ENCODE measurements at places on chromosomes 7 and 10.

GRCh38 chr7:77657427-77658224 is 38.6 kb upstream of the RSBN1L start:
- H3K4me1 ChIP-seq: no peaks in the 10 kb centered on the region
- no peaks in the 10 kb centered on the region for H3K27me3 ChIP-seq
- H3K27ac ChIP-seq: no peak overlapping the region
- no peak for DNase-seq
- no peak overlapping the region for H3K4me3 ChIP-seq

GRCh38 chr7:8354503-8354902 is 78.9 kb upstream of the NXPH1 start:
- no peak overlapping the region for H3K4me3 ChIP-seq
- peaks cover 6% of the 10 kb centered on the region for H3K36me3 ChIP-seq
- no peak overlapping the region for H3K27ac ChIP-seq
- DNase-seq: no peak

- H3K27me3 ChIP-seq: no peaks in the 10 kb centered on the region
- H3K4me1 ChIP-seq: peaks cover 7% of the 10 kb centered on the region
- H3K27ac ChIP-seq: no peak overlapping the region
- DNase-seq: no peak
- no peaks in the 10 kb centered on the region for H3K36me3 ChIP-seq
Measured at GRCh38 chr7:82286096-82286797, 157.3 kb downstream of the CACNA2D1 start.

DNA sequence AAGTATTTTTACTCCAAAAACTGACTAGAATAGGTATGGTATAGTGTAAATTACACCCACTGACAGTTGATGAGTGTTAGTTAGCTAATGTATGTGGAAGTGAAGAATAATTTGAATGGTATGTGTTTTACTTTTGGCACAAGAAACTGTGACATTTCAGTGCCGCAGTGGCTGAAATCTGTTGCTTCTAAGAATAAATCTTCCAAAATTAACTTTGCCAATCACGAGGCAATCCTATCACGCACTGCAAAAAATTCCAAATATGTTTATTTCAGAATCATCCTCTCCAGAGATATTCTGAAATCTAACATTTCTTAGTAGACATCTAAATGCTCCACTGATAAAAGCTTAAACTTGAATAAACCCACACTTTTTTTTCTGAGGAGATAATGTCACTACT is 61.2 kb downstream of the PCLO start:
- no peak overlapping the region for H3K27ac ChIP-seq
- no peak for DNase-seq
- no peaks in the 10 kb centered on the region for H3K27me3 ChIP-seq
- no peaks in the 10 kb centered on the region for H3K36me3 ChIP-seq

- no peak overlapping the region for H3K27ac ChIP-seq
- DNase-seq: no peak
Measured at GRCh38 chr10:123331438-123331837, 177.2 kb downstream of the BUB3 start.

DNA sequence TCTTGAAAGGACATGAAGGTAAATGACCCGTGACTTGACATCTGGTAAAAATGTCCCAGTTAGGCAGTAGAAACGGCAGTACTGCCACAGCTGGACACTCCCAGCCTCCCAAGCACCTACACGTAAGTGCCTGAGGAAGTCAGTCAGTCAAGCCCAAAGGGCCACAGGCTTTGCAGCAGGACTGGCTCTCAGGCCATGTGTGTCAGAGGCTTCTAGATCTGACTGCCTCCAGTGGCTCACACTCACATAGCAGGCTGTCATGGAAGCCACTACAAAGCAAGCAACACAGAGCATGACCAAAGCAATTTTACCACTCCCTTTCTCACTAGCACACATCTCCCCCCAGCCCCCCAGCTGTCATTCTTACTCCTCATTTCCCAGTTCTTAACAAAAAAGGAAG is 17.8 kb upstream of the CCNJ start:
- H3K27ac ChIP-seq: no peak overlapping the region
- H3K4me1 ChIP-seq: no peaks in the 10 kb centered on the region
- H3K4me3 ChIP-seq: no peak overlapping the region

- no peak for DNase-seq
- no peaks in the 10 kb centered on the region for H3K27me3 ChIP-seq
- H3K27ac ChIP-seq: no peak overlapping the region
- peaks cover 4% of the 10 kb centered on the region for H3K4me1 ChIP-seq
- H3K36me3 ChIP-seq: peaks cover 19% of the 10 kb centered on the region
Measured at GRCh38 chr7:44580945-44581878, 819 bp downstream of the TMED4 start.

- H3K4me3 ChIP-seq: no peak overlapping the region
- no peaks in the 10 kb centered on the region for H3K27me3 ChIP-seq
- DNase-seq: no peak
- peaks cover under 1% of the 10 kb centered on the region for H3K4me1 ChIP-seq
Measured at GRCh38 chr10:6537770-6538169, 42.3 kb downstream of the PRKCQ start.

GRCh38 chr7:135537905-135538304 is 19.8 kb upstream of the NUP205 start:
- H3K27ac ChIP-seq: no peak overlapping the region
- no peak overlapping the region for H3K4me3 ChIP-seq
- H3K36me3 ChIP-seq: no peaks in the 10 kb centered on the region
- no peaks in the 10 kb centered on the region for H3K4me1 ChIP-seq
- no peak for DNase-seq

- no peaks in the 10 kb centered on the region for H3K27me3 ChIP-seq
- no peaks in the 10 kb centered on the region for H3K4me1 ChIP-seq
- no peak for DNase-seq
- H3K36me3 ChIP-seq: 0 out of 2 replicates have a peak, but pooled peaks cover 6% of the 10 kb centered on the region
Measured at GRCh38 chr10:10235003-10235402, 782.7 kb upstream of the CELF2 start.

DNA sequence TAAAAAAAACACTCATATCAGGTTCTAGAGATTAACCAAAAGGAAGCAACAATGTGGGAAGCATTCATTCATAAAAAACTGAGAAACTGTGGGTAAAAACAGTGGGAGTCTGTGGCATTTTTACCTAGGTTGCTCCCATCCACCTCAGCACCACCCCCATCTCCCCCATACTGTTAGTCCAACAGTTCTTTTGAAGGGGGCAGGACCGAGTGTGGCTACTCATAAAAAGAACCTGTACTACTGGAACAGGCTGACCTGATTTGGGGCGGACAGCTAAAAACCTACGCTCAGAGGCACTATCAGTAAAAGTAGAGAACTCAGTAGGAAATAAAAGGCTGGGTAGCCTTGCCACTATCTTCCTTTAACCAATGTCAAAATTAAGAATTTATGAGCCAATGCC is 84.5 kb downstream of the DPY19L1 start:
- DNase-seq: no peak
- no peak overlapping the region for H3K27ac ChIP-seq
- H3K4me1 ChIP-seq: no peaks in the 10 kb centered on the region
- H3K27me3 ChIP-seq: no peaks in the 10 kb centered on the region
- no peaks in the 10 kb centered on the region for H3K36me3 ChIP-seq
- H3K4me3 ChIP-seq: no peak overlapping the region

DNA sequence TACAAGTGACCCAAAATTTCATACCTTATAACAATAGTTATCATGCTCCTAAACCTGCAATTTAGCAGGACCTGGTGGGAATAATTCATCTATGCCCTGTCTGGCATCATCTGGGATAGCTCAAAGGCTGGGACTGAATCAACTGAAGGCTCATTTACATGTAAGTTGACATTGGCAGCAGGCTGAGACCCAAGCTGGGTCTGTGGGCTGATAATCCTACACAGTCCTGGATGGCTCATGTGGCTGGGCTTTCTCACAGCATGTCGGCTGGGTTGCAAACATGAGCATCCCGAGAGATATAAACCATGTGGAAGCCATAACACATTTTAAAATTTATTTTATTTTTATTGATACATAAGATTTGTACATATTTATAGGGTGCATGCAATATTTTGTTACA is 19.5 kb upstream of the ABCB5 start:
- H3K4me3 ChIP-seq: no peak overlapping the region
- no peaks in the 10 kb centered on the region for H3K36me3 ChIP-seq
- H3K4me1 ChIP-seq: no peaks in the 10 kb centered on the region
- no peak overlapping the region for H3K27ac ChIP-seq
- H3K27me3 ChIP-seq: no peaks in the 10 kb centered on the region

DNA sequence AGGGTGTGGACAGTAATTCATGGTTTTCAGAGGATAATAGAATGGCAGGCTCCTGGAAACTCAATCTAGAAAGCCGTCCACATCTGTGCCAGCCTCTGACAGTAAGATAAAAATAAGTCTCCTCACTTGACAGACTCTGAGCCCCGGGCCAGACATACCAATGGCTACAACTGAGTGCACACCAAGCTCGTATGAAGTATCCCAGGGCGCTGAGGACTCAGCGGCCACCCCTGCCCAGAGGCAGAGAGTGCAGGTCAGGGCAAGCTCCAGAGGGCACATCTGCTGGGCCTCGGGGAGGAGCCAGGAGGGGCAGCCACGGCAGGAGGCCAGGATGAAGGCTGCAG is 262.8 kb upstream of the TCERG1L start:
- no peak overlapping the region for H3K4me3 ChIP-seq
- no peaks in the 10 kb centered on the region for H3K4me1 ChIP-seq
- no peaks in the 10 kb centered on the region for H3K36me3 ChIP-seq
- DNase-seq: no peak

- H3K4me1 ChIP-seq: peaks cover 11% of the 10 kb centered on the region
- H3K36me3 ChIP-seq: peaks cover 12% of the 10 kb centered on the region
- no peak overlapping the region for H3K4me3 ChIP-seq
- no peak for DNase-seq
- H3K27ac ChIP-seq: no peak overlapping the region
- no peaks in the 10 kb centered on the region for H3K27me3 ChIP-seq
Measured at GRCh38 chr10:24214762-24215161, 5.8 kb downstream of the KIAA1217 start.

DNA sequence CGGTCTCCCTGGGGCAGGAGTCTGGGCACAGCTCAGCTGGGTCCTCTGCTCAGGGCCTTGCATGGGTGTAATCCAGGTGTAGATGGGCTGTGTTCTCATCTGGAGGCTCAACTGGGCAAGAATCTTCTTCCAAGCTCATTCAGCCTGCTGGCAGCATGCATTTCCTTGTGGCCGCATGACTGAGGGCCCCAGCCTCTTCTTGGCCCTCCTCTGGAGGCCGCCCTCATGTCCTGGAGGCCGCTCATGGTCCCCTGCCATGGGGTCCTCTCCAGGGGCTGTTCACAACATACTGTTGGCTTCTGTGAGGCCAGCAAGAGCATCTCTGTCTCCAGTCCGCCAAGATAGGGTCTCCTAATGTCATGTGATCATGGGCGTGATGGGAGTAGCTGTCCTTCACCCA is 437.5 kb upstream of the FOXK1 start:
- peaks cover 14% of the 10 kb centered on the region for H3K36me3 ChIP-seq
- H3K4me3 ChIP-seq: no peak overlapping the region
- H3K27ac ChIP-seq: no peak overlapping the region
- H3K27me3 ChIP-seq: no peaks in the 10 kb centered on the region
- DNase-seq: no peak

DNA sequence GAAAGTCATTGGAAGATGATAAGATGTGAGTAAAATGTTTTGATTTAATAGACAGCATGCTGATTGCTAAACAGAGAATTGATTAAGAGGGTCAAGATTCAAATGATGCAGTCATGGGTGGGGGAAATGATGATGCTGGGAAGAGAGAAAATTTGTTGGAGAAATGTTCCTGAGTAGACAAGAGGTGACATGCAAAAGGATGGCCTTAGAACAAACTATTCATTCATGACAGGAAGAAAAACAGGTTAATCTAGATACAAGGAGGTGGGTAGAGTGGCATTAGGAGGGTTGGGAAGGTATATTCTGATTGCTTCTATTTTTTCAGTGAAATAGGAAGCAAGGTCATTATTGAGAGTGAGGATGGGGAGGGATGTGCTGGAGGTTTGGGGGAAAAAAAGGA is 146.7 kb downstream of the SEM1 start:
- no peak overlapping the region for H3K27ac ChIP-seq
- H3K4me1 ChIP-seq: no peaks in the 10 kb centered on the region
- no peak for DNase-seq
- no peak overlapping the region for H3K4me3 ChIP-seq
- no peaks in the 10 kb centered on the region for H3K27me3 ChIP-seq

GRCh38 chr7:141717450-141717849 is 9.3 kb downstream of the WEE2 start:
- no peaks in the 10 kb centered on the region for H3K4me1 ChIP-seq
- H3K27me3 ChIP-seq: no peaks in the 10 kb centered on the region
- no peak overlapping the region for H3K27ac ChIP-seq
- no peaks in the 10 kb centered on the region for H3K36me3 ChIP-seq

GRCh38 chr7:135678612-135679575 is 16.6 kb downstream of the STMP1 start:
- H3K27me3 ChIP-seq: no peaks in the 10 kb centered on the region
- no peak for DNase-seq
- no peaks in the 10 kb centered on the region for H3K4me1 ChIP-seq

DNA sequence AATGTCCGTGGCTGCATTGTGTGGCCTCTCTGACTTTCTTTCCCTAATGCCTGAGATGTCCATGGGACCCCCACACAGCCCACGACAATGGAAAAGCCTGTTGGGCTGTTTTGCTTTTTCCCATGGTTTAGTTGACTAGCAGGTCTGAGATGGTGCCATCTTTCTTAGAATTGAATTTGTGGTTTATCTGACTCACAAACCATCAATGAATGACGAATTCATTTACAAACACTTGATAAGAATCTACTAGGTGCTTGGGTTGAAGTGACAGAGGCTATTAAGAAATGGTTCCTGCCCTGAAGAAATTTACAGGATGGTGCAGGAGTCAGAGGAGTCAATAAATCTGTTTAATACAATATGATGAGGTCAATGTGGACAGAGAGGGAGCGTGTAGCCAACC is 75.4 kb downstream of the OTUD1 start:
- H3K27me3 ChIP-seq: no peaks in the 10 kb centered on the region
- no peaks in the 10 kb centered on the region for H3K4me1 ChIP-seq
- H3K4me3 ChIP-seq: no peak overlapping the region
- H3K36me3 ChIP-seq: peaks cover 23% of the 10 kb centered on the region

- no peaks in the 10 kb centered on the region for H3K36me3 ChIP-seq
- no peak overlapping the region for H3K4me3 ChIP-seq
- H3K4me1 ChIP-seq: no peaks in the 10 kb centered on the region
- no peaks in the 10 kb centered on the region for H3K27me3 ChIP-seq
- no peak overlapping the region for H3K27ac ChIP-seq
- DNase-seq: no peak
Measured at GRCh38 chr7:47833211-47833610, 115.1 kb downstream of the PKD1L1 start.

GRCh38 chr7:151520419-151521261 is 945 bp upstream of the RHEB start:
- H3K27me3 ChIP-seq: no peaks in the 10 kb centered on the region
- no peaks in the 10 kb centered on the region for H3K4me1 ChIP-seq
- no peak overlapping the region for H3K27ac ChIP-seq
- 0 out of 2 replicates have a peak, but pooled peaks cover 2% of the 10 kb centered on the region for H3K36me3 ChIP-seq

- H3K4me1 ChIP-seq: no peaks in the 10 kb centered on the region
- DNase-seq: no peak
- H3K4me3 ChIP-seq: no peak overlapping the region
- no peak overlapping the region for H3K27ac ChIP-seq
Measured at GRCh38 chr10:127474501-127474900, 74.6 kb upstream of the NPS start.

GRCh38 chr10:35946556-35946955 is 304.5 kb upstream of the FZD8 start:
- no peaks in the 10 kb centered on the region for H3K36me3 ChIP-seq
- no peaks in the 10 kb centered on the region for H3K27me3 ChIP-seq
- DNase-seq: no peak
- no peak overlapping the region for H3K4me3 ChIP-seq
